ENCODE measurements at places on chromosomes 16 and 17.

GRCh38 chr16:938136-938535 lies 32.6 kb downstream of the LMF1 start:
- DNase-seq: no peak

DNA sequence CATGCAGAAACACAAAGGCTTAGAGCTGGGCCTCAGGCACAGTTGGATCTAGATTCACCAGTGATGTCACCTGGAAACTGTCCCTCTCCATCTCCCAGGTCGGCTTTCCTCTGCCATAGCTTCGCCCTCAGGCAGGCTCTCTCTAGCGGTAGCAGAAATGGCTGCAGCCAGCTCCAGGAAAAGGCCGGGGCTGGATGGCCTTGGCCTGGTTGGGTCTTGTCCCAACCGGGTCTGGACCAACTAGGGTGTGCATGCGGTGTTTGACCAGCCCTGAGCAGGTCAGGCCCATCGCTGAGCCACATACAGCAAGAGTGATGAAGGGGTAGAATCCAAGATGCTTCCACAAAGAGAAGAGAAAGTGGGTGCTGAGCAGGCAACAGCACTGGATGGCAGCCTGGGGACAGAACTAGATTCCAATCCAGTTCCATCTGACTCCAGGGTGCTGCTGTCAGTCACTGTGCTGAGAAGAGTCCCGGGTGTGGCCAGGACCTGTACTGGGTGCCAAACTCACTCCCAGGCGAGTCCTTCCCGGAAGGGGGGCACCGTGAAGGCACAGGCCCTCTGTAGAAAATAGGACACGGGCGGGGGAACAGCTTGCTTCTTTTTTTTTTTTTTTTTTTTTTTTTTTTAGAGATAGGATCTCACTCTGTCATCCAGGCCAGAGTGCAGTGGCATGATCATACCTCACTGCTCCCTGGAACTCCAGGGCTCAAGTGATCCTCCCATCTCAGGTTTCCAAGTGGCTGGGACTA lies 51.8 kb downstream of the SOCS3 start:
- no peak for DNase-seq

GRCh38 chr17:74042744-74043486 lies 160.6 kb upstream of the RPL38 start:
- DNase-seq: no peak

DNA sequence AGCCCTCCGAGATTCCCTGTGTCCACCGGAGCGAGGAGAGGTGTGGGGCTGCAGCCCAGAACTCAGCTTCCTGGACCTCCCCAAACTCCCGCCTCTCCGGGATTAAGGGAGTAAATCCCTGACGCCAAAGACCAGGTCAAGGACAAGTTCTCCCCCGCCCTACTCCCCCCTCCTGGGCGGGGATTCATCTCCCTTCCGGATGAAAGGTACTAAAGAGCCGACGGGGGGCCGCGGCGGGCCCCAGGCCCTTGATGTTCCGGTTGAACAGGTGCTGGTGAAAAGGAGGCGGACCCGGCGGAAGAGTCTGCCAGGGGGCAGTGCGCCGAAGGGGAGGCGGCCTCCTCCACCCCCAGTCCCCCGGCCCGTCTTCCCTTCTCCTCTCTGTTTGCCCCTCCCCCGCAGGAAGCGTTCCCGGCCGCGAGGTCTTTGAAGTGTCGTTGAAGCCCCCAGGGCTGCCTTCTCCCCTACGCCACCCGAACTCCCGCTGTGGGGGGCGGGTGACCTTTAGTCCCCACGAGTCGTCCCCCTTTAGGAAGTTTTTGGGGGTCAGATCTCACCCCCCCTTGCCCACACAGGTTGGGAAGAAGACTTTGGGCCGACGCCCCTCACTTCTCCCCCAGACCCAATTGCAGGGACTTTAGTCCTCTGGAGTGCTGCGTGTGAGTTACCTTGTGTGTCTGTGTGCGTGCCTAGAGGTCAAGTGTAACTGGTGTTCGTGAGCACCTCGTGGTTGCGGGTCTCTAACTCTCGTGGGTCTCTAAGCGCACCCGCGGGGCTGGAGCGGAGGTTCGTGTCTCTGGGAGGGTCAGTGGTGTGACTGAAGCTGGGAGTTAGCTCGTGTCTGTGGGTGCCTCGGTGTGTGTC lies 1.1 kb upstream of the MLLT6 start:
- no peak for DNase-seq

DNA sequence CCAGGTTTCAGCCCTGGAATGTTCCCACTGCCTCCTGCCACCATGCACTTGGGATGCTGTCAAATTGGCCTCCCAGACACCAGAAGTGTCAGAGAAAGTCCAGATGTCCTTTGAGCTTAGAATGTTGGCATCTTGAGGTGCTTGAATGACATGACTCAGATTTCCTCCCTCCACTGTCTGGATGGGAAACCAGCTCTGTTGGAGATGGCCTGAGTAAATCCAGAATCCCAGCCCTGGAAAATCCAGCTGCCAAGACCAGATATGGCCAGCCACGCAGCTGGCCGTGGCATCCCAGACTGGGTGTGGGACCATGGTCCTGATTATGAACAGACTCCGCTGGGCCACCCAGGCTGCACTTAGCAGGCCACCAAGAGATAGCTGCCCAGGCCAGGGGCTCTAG lies 57.0 kb upstream of the CLEC3A start:
- DNase-seq: no peak

GRCh38 chr16:23092801-23093117 lies 56.5 kb downstream of the USP31 start:
- DNase-seq: no peak

Data from SK-N-MC (cell line).